ENCODE measurements at places on chromosomes 5 and 9.

- DNase-seq, result no peak
Observed at GRCh38 chr5:102596113-102596512, 97.3 kb upstream of the SLCO6A1 start.

- DNase-seq, result no peak
Observed at GRCh38 chr5:55497712-55498111, 37.1 kb downstream of the PLPP1 start.

- no peak for DNase-seq
Observed at GRCh38 chr9:79591458-79591857, 19.7 kb downstream of the TLE4 start.

DNA sequence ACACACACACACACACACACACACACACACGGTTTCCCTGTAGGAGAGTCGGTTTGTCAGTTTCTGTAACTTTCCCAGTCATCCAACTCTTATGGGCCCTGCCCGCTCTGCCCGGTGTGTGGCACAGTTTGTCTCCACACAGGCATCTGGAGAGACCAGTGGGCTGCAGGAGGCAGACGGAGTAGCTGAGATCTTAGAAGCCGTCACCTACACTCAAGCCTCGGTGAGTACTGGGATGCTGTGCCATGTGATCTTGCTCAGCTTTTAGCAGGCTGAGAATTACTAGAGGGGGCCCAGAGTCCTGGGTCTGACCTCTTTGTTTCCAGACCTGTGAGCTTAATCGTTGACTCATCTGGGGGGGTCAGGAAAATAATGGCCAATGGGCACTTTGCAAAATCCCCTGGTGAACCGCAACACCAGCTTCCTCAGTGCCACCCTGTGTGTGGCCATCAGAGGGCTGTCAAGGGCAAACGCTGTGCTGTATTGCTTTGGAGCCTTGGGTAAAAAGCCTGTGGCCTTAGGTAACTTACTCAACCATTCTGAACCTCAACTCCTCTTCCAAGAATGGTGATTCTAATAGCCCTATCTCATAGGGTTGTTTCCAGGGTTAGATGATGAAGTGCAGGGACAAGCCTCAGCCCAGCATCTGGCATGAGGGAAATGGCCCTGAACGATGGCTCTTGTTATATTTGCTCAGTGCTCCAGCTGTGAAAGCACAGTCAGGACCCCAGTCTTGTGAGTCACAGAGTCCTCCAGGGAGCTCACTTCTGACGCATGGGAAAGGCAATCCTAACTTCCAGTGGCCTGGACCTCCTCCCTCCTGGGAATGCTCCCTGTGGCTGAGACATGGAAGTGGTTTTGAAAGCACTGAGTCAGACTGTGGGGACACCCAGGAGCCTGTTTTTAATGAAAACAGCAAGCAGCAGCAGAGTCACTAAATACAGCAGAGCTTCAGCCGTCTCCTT is 45.6 kb downstream of the COL15A1 start:
- DNase-seq, result no peak

GRCh38 chr9:97594381-97594921 is 38.7 kb downstream of the TSTD2 start:
- no peak for DNase-seq

DNA sequence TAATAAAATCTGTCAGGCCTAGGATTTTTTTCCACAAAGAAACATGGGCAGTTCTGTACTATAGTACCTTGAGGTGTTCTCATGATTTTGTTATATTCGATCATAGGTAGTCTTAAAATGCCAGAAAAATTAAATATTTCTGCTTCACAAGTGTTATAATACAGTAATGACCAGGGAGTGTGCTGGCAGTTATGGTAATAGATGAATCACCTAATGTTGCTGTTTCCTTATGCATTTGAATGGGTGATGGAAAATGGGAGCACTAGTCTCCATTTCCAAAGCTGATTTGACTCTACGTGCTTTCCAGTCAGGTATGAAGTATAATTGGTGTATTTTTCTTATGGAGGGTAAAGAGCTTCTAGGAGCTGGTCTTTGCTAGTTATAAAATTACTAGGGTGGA is 23.8 kb downstream of the OGN start:
- no peak for DNase-seq

- DNase-seq, result no peak
Observed at GRCh38 chr5:14665101-14665822, 744 bp downstream of the OTULIN start.

GRCh38 chr5:72107901-72108201 is 576 bp downstream of the MAP1B start:
- no peak for DNase-seq

GRCh38 chr5:33850100-33850594 is 41.6 kb downstream of the ADAMTS12 start:
- no peak for DNase-seq

DNA sequence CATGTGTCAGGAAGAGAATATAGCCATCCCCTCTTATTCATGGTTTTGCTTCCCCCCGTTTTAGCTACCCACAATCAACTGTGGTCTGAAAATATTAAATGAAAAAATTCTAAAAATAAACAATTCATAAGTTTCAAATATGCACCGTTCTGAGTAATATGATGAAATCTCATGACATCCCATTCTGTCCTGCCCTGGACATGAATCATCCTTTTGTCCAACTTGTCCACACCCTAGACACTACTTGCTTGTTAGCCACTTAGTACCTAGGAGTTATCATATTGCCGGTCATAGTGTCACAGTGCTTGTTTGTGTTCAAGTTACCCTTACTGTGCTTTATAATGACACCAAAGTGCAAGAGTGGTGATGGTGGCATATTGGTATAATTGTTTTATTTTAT is 113.5 kb downstream of the CAAP1 start:
- no peak for DNase-seq

DNA sequence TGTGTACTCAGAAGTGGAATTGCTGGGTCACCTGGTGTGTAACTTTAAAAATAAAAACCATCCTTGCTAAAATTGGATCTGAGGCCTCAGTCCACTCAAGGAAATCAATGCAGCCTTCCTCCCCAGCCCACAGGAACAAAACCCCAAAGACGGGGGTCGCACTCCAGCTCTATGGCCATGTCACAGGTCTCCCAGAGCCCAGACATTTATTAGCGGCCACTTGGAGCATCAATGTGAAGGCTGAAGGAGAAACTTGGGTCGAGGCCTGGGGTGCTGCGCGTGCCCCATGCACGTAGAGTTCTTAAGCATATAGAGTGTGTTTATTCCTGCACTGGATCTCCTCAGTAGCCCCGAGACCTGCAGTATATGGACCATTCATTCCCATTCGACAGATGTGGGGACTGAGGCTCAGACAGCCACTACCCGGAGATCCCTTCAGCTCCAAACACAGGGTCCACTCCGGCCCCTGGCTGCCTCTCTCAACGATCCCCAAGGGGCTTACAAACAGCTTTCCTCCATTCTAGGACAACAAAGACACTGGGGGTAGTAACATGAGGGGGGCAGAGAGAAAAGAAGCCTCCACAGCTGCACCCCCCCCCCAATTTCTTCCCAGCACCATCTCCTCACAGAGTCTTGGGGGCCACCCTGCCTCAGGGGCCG is 14.3 kb upstream of the OLFM1 start:
- DNase-seq, result no peak

DNA sequence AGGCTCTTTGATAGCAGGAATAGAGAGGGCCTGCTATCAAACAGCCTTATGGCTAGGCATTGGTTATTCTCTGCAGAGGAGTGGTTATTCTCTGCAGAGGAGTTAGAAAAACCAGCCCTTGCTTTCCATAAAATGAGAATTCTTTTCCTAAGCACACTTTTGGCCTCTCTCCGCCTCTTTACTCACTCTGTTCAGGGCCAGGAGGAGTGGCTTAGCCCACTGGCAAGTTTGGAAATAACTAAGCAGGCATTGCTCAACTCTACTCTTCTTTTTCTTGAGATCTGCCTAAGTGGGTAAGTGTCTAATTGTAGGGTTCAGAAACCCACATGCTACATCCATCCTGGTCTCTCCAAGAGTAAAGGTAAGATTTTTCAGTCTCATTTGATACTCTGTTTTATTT is 341.7 kb downstream of the KIAA0825 start:
- DNase-seq, result no peak

Measured in forelimb muscle (tissue), 1 donor.